ENCODE measurements at places on chromosomes 13 and 19.

DNA sequence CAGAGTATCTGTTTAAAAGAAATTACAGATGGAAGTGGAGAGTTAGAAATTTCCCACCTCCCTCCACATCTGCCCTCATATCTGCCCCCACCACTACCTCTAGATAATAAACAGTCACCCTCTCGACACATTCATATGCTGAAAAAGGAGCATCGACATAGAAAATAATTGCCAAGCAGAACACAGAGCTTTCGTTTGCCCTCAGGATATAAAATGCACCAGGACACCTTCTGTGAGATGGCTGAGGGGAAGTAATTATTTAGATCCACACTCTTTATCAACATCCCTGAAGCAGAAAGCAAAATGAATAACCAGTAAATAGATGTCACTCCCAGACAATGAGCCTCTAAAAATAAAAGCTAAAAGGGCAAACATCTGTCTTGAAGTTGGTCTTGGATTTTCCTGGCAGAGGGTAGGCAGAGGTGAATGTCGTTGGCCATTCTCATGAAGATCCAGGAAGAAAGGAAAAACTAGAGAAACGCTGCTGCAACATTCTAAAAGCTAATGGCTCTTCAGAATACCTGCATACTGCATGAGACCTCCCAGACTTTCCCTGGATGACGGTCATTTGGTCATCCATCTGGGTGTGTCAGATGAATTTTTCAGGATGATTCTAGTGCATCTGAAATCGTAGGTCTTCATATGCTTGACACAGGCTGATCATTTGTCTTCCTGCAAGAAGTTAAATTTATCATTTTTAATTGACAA is 527.5 kb downstream of the RFC3 start:
- no peak for DNase-seq

DNA sequence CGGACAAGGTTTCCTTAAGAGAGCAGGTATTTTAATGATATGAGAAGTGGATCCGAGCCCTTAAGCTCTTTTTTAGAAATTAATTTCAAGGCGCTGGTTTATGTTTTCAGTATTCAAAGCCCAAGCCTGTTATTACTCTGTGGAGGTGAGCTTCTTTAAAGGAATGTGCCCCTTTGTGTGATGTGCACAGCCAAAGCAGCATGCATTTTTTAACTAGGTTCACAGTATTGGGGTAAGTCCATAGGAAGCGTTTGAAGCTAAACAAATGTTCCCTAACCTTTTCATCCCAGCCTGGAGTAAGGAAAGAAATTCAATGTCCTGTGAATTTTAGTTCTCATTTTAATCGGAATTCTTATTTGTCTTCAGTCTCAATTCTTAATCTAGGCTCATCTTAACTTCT is 217.5 kb downstream of the KCTD12 start:
- no peak for DNase-seq

DNA sequence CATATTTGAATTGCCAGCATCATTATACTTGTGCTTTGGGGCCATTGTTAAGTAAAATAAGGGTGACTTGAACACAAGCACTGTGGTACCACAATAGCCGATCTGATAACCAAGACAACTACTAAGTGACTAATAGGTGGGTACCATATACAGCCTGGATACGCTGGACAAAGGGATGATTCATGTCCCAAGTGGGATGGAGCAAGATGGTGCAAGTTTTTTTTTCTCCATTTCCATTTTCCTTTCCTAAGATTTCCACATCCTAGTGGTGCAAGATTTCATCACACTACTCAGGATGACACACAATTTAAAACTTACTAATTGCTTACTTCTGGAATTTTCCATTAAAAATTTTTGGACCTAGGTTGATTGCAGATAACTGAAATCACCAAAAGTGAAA is 15.1 kb downstream of the BRCA2 start:
- DNase-seq = no peak

DNA sequence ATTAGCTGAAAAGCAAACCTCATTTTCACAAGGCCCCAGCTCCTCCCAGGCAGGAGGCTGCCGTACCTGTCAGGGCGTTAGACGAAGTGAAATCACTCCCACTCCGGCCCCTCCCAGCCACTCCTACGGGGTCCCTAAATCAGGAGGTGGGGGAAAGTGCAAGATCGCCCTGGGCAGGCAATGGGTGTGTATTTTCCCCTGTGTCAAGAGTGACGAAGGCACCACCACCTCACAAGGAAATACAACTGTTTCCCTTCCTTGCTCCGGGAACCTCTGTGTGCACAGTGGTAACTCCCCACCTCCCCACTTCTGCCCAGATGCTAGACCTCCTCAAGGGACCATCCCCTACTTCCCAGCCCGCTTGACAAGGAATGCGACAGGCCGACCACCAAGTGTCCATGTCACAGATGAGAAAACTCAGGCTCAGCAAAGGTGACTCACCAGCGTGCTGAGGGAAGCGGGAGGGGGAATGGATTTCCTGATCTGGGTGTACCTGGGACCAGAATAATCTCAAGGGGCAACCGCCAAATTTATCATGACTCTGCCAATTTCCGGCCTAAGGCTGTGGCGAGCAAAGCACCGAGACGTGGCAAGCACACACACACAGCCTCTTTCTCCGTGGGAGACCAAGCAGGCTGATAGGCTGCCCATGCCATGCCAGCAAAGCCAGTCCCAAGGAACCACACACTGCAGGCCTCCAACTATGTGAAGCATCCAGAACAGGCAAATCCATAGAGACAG is 7.3 kb downstream of the PPP6R1 start:
- DNase-seq = no peak

DNA sequence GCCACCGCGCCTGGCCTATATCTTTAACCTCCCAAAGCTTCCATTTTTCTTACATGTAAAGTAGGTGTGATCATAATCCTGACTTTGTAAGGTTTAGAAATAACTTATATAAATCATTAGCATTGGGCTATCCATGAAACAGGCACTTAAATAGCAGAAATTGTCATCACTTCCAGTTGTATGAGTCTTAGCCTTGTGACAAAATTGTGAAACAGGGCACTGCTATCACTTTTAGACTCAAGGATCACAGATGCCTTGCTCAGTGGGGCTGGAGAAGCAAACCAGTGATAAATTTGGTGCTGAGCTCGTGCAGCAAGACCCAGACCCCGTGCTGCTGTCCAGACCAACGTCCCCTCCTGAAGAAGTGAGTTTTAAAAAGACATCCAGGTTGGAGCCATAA is 209.7 kb downstream of the KATNAL1 start:
- DNase-seq = no peak

DNA sequence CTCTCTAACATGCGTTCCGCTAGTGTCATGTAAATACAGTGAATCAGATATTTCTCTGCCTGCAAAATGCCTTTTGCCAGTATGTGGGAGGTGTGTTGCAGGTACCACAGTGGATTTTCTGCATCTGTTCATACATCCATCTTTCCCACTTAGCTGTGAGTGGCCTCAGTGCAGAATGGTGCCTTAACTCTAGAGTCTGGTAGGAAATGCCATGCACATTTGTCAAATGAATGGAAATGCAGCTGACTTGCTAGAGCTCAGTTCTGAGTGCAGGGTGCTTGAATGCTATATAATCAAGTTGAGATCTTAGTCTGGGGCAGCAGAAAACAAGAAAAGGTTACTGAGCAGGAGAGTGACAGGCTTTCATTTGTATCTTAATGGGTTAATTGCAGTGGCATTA is 68.2 kb downstream of the LRCH1 start:
- no peak for DNase-seq

- no peak for DNase-seq
Measured at GRCh38 chr13:71877256-71877653, 10.3 kb upstream of the DACH1 start.

GRCh38 chr13:60957816-60958215 is 457.8 kb downstream of the PCDH20 start:
- DNase-seq = no peak

GRCh38 chr13:74774264-74774663 is 640.1 kb upstream of the KLF12 start:
- no peak for DNase-seq

GRCh38 chr13:80083853-80084676 is 256.9 kb downstream of the SPRY2 start:
- DNase-seq = no peak

DNA sequence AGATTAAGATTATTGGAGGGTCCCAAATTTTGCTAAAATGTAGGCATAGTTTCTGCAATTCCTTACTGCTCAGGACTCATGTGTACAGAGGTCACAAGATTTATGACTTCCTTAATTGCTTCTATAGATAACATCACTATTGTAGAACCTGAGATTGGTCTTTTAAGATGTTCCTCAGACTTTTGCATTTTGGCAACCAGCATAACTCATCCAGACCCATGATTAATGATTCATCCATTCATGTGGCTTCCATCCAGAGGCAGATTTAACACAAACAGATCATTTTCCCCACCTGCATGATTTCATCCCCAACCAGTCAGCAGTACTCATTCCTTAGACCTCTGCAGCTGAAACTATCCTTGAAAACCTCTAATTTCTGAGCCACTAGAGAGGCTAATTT is 34.5 kb upstream of the CEACAM8 start:
- DNase-seq = no peak

DNA sequence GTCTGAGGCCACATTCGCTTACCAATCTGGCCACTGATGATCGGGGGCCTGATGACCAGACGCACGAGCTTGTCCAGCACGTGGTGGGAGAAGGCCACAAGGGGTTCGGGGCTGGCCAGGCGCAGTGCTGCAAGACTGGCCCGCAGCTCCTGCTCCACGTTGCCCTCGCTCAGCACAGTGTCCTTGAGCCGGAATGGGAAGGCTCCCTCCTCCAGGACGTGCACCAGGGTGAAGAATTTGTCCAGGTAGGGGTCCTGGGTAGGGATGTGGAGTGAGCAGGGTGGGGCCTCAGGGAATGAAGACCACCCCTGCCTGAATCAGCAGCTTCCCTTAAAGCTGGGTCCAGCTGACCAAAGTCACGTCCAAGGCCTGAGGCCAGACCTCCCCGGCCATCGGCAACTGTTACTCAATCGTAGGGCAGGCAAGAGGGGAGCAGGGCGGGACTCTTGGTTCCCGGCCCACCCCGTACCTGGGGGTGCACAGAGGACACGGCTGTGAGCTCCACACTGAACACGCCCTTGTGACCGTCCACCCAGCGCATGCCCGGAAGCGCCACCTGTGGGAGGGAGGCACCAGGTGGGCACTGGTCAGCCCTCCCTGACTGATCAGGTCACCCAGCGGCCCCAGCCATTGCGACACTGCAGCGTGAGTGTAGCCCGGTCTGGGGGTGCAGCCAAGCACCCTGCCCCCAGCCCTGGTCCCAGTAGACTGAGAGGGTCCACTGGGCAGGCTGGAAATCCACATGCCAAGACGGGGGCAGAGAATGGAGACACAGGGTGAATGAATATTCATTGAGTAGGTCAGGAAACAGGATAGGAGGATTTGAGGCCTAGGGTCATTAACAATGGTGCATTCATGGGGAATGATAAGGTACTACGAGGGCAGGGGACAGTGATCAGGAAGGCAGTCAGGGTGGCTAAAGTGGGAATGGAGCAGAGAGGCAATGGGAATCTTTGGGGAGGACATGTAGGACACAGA is 2.8 kb upstream of the ANGPTL8 start:
- no peak for DNase-seq

DNA sequence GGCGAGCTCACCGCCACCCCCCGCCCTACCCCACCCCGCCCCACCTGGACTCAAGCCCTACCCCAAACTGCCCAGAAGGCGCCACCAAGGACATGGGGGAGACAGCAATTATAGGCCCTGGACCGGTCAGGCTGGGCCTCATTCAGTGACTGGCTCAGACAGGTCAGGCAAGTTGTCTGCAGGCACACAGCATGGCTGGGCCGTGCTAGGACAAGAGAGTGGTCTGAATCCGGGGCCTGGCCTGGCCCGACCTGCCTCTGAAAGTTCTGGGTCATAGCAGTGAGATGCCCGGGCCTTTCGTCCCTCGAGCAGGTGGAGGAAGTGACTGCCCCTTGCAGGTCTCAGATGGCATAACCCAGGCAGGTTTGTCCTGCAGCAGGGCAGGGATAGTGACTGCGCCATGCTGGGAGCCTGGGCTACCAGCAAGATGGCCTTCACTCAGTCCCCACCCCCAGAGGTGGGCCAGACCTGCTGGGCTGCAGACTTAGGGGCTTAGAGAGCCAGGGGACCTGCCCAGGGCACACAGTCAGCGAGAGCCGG is 21.0 kb downstream of the COMP start:
- no peak for DNase-seq

GRCh38 chr13:73708393-73708985 is 425.7 kb downstream of the KLF12 start:
- peak; percentile 42 for DNase-seq

- DNase-seq = no peak
Measured at GRCh38 chr19:38793177-38793576, 4.2 kb downstream of the LGALS7B start.

DNA sequence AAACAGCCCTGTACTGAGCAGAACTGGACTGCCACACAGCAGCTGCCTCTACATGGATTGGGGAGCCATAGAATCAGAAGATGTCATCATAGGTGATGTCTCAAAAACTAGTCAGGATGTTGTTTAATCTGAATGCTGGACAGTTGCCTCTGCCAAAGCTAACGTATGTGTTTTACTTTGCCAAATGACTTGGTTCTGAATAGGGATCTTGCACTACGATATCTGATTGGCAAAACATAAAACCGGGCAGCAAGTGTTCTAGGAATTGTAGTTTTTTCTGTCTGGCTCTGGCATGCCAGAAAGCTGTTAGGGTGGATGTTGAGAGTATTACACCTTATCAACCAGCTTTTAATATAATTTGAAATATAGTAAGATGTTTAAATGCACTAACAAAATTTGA is 645.9 kb downstream of the GPC5 start:
- DNase-seq = no peak

GRCh38 chr13:45416516-45417128 is 1.6 kb downstream of the SLC25A30 start:
- DNase-seq = no peak

- no peak for DNase-seq
Measured at GRCh38 chr13:64332048-64332447, 2898.1 kb downstream of the PCDH9 start.

DNA sequence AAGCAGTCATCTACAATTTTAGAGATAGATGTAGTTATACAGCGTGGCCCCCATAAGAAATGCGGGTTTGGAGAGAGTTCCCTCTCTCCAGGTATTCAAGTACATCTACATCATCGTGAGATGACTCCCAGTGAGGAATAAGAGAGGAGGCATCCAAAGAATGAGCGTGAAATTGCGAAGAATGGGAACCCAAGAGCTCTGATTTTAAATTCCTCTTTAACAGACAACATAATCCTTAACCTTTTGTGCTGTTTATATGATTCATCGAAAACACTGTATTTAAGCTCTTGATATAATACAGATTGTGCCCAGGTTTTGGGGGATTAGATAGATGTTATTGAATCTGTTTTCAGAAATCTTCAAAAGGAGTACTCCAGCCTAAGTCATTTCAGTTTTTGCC is 161.5 kb downstream of the COG6 start:
- DNase-seq = no peak

DNA sequence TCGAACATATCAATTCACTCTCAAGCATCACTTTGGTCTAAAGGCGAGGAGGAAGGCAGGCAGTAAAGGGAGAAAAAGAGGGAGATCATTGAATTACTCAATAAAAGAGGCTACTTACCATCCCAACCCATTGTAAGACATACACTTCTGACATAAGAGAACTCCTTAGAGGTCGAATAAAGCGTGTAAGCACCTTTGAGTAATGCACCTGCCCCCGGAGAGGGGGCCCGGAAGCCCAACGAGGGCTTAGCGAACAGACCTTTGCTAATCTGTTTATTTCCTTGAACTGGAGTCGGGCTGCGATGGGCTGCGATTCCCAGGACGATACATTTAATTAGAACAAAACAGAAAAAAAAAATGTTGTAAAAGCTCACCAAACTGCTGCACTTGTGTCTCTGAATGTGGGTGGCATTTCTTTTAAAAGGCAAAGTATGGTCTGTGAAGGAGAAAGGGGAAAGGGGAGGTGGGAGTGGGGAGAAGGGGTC is 3.0 kb downstream of the ZC3H4 start:
- no peak for DNase-seq

GRCh38 chr19:19661675-19662251 is 1.7 kb downstream of the ATP13A1 start:
- no peak for DNase-seq
